ENCODE measurements at places on chromosomes 3 and 15.

DNA sequence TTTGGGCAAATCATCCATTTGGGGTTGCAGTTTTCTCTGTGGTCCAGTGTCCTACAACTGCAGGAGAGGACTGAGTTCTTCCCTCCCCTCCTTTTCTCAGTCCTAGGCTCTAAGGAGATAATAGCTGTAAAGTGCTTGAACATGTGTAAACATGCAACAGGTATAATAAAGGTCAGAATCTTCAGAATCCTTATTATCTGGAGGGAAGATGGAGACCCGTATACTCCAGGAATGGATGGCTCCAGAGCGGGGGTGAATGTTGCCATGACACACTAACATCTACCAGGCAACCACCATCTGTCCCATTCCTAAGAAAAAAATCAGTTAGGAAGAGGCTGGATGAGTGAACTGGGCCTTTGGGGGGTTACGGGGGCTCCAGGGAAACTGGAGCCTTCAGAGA lies 39.7 kb upstream of the GLCE start:
- DNase-seq = no peak

- no peak for DNase-seq
Observed at GRCh38 chr3:53216723-53217122, 39.1 kb downstream of the TKT start.

- DNase-seq = no peak
Observed at GRCh38 chr3:155015776-155016436, 64.2 kb upstream of the MME start.

GRCh38 chr15:74866090-74866489 lies 7.1 kb downstream of the SCAMP2 start:
- peak; percentile 57 for DNase-seq

DNA sequence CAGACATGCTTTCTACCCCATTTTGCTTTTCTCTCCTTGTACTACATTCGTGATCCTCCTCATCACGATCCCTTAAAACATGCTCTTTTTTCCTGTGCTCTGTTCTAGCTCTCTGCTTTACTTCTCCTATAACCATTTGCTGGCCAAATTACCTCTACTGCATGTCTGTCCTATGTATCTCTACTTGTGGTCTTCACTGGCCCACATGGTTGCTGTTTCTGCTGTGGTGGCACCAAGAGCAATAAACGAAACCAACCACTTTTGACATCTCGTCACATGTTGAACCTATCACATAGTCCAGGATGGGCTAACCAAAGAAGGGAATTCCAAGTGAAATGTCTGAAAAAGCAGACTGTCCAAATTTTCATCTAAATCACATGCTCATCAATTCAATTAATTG lies 115.2 kb downstream of the LEKR1 start:
- no peak for DNase-seq

GRCh38 chr3:56940976-56941375 lies 119.5 kb upstream of the SPATA12 start:
- no peak for DNase-seq
